Chondrocyte (in vitro differentiated cells): ENCODE measurements at places on chromosomes 4 and X.

DNA sequence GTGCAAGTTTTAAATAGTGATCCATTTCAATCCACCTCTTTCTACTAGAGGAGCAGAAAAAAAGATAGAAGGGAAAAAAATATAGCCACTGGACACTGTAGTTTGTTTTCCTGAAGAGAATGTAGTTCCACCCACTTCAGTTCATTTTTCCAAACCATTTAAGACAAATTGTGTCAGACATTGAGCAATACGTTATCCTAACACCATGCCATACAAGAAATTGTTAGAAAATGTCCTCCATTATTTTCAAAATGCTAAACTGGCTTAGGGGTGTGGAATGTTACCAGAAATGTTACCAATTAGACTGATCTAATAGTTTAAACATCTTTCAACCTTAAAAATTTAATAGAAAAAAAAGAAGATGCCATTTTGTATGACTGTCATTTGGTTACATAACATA lies 48.6 kb upstream of the ETNPPL start:
- no peak for DNase-seq

GRCh38 chr4:160969925-160970324 lies 1193.9 kb downstream of the FSTL5 start:
- no peak for DNase-seq

GRCh38 chrX:98068024-98068580 lies 1184.4 kb downstream of the RPA4 start:
- DNase-seq: no peak

DNA sequence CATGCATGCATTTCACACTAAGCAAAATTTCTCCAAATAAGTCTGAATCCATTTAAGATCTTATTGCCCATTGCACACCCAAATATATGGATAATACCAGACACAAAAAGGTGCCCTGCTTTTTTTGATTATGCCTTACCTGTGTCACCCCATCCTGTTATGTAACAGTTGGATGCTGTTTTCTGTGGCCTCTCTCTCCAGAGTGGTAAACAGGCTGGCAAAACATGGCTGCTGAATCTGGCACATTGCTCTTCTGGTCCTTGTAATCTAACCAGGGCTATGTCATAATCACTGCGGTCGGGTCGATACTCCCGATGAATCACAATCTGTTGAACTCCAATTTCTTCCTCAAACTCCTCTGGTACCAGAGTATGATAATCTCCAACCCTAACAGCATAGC lies 70.1 kb downstream of the PRSS12 start:
- DNase-seq: no peak
